ENCODE measurements at places on chromosomes 4 and X.

DNA sequence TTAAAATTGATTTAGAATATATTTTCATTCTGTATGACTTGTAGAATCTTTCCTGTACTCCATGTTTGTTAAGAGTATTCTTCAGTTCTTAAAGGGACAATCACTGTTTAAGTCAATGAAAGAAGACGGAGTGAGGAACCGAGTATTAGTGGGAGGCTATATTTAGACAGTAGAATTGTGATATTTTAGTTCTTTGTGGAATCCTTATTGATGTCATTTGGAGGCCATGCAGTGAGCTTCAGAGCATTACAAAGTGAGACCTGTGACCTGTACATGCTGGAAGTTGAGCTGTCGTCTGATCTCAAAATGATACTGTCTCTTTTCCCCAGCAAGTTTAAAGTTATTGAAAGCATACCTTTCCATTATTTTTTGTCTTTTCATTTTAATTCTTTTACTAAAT, 394.7 kb downstream of the GALNTL6 start:
- DNase-seq: peak; percentile 0

DNA sequence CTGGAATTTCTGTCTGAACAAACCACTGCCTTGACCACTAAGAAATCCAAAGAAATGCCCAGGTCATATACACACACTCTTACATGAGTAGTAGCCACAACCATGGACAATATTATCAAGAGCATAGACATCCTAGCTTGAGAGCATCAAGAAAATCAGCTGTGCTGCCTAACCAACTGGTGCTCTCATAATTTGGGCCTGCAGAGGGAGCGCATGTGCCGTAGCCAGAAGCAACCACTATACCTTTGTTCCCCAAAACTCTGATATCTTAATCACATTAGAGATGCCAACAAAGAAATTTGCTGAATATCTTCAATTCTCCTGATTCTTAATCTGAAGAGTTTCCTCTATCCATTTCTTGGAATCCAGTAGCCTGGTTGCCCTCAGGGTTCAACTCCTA, 163.6 kb downstream of the ZNF674 start:
- peak; percentile 5 for DNase-seq

- DNase-seq: peak; percentile 90
Measured at GRCh38 chr4:304969-305680, at the start of gene ZNF732. Gene ZNF732, minus strand, starts transcription at chr4:305474. Its CDS starts 164 bp downstream, at chr4:305310.

DNA sequence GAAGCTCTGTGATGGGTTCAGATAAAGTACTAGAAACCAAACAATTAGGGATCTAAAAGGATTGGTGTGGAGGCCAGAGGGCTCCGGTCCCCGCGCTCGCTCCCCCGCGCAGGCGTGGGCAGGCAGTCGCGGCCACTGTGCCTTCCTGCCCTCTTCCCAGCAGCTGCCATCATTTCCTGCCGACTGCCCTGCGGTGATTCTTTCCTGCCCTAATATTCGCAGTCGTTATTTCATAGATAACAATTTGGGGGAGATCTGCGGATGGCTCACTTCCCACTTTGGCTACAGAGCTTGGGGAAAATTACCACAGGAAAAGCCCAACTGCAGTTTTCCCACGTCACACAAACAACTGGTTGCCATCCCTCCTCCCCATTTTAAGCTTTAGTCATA, 2.2 kb downstream of the GRIA2 start:
- no peak for DNase-seq

- DNase-seq: no peak
Measured at GRCh38 chr4:184807797-184808712, 17.7 kb downstream of the ACSL1 start.

GRCh38 chr4:61924131-61924530, 724.0 kb downstream of the ADGRL3 start:
- DNase-seq: no peak

DNA sequence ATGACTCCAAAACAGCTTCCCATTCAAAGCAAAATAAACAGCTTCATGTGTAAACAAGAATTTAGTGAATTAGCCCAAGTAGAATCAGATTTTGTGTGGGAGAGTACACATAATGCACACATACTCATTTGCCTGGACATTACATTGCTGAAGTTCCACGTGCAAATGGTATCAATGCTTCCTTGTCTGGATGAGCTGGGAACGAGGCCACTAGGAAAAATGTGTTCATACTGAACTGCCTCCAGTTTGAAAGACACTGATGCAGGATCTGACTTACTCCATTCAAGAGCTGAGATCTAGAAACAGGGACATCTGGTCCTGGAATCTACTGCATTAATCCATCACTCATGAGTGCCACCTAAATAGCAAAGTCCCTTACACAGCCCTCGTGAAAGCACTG, 228.0 kb downstream of the APBB2 start:
- peak; percentile 83 for DNase-seq

- no peak for DNase-seq
Measured at GRCh38 chrX:103073467-103073866, 9.5 kb upstream of the BEX1 start.

- peak; percentile 92 for DNase-seq
Measured at GRCh38 chrX:48278958-48279357, 23.8 kb downstream of the SSX1 start.

GRCh38 chrX:153766871-153767673, 3.0 kb downstream of the PLXNB3 start:
- peak; percentile 2 for DNase-seq

- DNase-seq: no peak
Measured at GRCh38 chr4:188780028-188780427, 640.8 kb downstream of the TRIML1 start.

- no peak for DNase-seq
Measured at GRCh38 chr4:155802190-155802959, 43.6 kb downstream of the GUCY1B1 start.

- DNase-seq: peak; percentile 74
Measured at GRCh38 chr4:40573593-40574311, 55.9 kb downstream of the RBM47 start.

DNA sequence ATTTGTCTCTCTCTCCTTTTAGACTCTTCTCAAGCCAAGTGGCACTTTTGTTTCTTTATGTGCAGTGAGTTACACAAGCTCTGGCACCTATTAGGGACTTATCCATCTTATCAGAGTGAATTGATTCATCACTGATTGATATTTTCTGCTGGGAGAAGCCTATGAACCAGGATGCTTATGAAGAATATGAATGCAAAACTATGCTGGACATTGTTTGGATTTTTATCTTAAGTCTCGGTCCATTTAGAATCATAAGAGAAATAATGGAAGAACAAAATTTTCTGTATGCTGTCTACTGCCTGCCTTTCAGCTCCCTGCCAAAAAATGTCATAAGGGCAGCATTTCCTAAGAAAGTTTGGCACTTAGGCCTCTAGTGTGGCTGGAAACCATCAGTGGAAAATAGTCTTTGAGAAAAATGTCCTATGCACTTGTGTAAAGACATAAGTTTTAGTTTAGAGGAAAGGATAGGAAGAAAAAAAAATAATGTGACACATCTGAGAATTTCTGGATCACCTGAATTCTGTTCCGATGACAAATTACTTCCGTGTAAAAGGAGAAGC, 365.7 kb upstream of the MAD2L1 start:
- DNase-seq: peak; percentile 85

- DNase-seq: no peak
Measured at GRCh38 chr4:52099860-52100461, 48.9 kb downstream of the SPATA18 start.

DNA sequence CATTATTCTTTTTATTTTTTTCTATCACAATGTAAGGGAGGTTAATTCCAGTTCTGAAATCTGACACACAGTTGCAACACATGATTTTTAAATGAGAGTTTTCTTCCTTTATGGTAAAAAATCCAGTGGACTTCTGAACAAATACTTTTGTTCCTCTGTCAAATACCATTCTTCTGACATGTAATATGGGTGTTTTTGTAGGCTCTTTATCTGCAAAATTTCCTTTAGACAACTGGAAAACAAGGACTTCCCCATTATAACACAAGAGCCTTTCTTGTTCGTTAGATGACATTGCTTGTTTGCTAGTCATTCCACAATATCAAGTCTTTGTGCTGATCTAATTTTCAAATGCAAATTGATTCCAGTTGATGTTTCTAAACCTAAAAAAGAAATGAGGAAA, 7.7 kb downstream of the FANCB start:
- no peak for DNase-seq

GRCh38 chr4:52641854-52642563, 17.1 kb downstream of the USP46 start:
- DNase-seq: no peak

- no peak for DNase-seq
Measured at GRCh38 chr4:158300012-158300411, 89.7 kb downstream of the TMEM144 start.

GRCh38 chr4:22416403-22416802, 99.5 kb downstream of the ADGRA3 start:
- peak; percentile 12 for DNase-seq

- DNase-seq: peak; percentile 83
Measured at GRCh38 chr4:125486351-125486750, 171.6 kb downstream of the FAT4 start.

DNA sequence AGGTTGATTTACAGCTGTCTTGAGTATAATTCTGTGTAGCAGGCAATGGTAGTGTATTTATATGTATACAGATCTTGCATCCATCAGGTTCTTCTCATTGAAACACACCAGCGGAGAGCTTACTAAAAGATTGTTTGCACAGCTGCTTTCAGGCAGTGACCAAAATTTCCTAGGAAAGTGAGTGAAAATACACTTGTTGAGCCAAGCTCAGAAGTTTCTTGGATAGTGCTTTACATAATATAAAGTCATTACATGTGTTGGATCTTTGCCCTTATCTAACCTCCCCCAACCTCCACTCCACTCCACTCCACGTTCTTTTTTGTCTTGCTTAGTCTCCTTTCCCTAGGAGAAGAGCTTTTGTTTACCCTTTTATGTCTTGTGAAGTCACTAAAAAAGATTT, 34.1 kb downstream of the CNKSR2 start:
- peak; percentile 94 for DNase-seq

GRCh38 chr4:124095621-124096020, 616.9 kb downstream of the ANKRD50 start:
- DNase-seq: peak; percentile 90

- no peak for DNase-seq
Measured at GRCh38 chr4:13875181-13875580, 247.7 kb upstream of the BOD1L1 start.

GRCh38 chrX:39073131-39073530, 271.9 kb downstream of the MID1IP1 start:
- no peak for DNase-seq

DNA sequence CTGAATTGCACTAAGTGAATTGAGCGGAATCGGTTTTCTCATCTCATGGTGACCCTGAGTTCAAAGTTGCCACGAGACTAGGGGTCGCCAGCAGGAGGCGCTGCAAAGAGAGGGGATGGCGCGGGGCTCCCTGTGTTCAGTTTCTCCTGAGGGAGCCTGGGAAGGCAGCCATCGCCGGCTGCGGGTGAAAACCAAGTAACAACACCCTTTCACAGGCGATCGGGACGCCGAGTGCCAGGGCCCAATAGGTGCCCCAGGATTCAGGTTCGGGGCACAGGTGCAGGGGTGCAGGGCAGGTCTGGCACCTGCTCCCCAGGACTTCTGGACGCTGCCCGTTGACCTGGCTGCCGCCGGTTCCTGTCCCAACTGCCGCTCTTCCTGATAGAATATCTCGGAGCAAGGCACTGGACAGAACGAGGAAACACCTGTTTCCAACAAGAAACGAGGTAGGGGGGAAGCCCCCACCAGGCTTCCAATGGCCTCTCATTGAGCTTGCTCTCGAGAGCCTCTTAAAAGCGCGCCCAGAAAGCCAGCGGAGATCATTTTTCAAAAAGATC, 1.1 kb upstream of the FGF16 start:
- peak; percentile 18 for DNase-seq

GRCh38 chr4:90122355-90122748, 4.8 kb upstream of the CCSER1 start:
- DNase-seq: no peak

GRCh38 chr4:137535718-137536117, 3.4 kb upstream of the PCDH18 start:
- DNase-seq: no peak

DNA sequence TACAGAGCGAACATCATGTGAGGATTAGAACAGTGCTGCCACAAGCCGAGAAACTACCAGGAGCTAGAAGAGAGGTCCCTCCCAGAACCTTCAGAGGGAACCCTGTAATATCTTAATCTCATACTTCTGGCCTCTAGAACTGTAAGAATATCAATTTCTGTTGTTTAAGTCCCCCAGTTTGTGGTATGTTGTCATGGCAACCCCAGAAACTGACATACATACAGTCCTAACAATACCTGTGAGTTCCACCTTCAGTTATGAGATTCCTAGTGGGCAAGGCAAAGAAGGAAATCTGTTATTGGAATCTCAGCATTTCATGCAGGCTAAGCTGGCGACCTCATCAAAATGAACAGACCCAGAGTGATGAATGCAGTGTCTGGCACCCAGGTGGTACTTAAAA, 42.5 kb downstream of the ZBTB49 start:
- DNase-seq: no peak

GRCh38 chr4:145061318-145061920, 36.6 kb downstream of the ANAPC10 start:
- DNase-seq: peak; percentile 69

- no peak for DNase-seq
Measured at GRCh38 chrX:105725228-105725627, 97.1 kb upstream of the NRK start.

DNA sequence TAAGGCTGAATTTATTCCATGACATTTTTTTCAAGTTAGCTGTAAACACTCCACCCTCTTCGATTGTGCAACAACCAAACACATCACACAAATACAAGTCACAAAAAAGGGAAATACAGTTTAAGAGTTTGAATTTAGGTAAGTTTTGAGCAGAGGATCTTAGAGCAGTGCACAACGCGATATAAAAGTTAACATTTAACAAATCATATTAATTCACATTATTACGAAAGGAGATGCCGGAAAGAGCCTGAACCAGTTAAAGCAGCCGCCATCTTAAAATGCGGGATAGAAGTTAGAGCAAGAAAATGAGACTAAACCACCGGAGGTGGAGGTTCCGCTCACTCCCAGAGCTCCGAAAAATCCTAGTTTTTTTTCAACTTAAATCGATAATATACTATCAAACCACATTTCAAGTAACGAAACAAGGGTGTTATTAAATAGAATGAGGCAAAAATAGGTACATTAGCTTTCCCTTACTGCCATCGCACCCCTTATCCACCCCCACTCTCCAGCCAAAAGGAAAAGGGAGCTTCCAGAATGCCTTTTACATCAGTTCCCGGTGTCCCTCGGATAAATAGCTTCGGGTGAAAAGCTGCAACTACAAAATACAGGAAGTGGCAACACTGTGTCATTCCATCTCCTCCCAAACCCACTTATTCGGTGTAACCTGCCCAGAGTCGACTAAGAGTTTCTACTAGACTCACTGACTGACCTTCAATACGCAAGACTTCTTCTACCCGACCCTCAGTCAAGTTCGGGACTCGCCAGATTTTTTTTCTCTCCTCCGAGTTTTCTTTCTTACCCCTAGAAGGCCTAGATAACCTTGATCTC, 1.9 kb downstream of the UBE2D3 start:
- peak; percentile 85 for DNase-seq

GRCh38 chrX:110477593-110478228, 119.1 kb downstream of the RTL9 start:
- no peak for DNase-seq

DNA sequence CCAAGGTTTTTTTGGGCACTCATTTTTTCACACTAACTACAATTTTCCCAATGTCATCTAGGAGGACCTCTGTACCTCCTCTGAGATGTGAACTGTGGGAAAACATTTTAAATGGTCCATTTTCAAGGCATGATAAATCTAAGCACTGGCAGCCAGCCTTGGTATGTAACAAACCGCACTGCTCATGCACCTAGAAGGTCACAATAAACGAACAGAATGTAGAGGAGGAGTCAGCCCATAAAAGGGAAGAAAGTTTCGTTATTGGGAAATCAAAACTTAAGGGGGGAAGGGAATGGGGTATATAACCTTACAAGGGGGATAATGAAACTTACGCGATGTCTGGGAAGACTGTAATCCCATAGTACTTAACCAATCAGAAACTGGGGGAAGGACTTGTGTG, 16.4 kb downstream of the COX18 start:
- no peak for DNase-seq

All from muscle of leg (tissue), 16 donors.